Midbrain (tissue), 1 donor: ENCODE measurements at places on chromosomes 16 and 17.

DNA sequence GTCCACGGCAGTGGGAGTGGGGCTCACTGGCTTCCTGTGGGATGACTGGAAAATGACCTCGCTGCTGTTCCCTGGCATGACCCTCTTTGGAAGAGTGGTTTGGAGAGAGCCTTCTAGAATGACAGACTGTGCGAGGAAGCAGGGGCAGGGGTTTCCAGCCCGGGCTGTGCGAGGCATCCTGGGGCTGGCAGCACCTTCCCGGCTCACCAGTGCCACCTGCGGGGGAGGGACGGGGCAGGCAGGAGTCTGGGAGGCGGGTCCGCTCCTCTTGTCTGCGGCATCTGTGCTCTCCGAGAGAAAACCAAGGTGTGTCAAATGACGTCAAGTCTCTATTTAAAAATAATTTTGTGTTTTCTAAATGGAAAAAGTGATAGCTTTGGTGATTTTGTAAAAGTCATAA lies 7.8 kb upstream of the RNF213 start:
- no peak for DNase-seq

- DNase-seq, result no peak
Observed at GRCh38 chr16:85203462-85203813, 91.2 kb upstream of the CIBAR2 start.

- no peak for DNase-seq
Observed at GRCh38 chr17:82655038-82655479, 6.8 kb upstream of the WDR45B start.

GRCh38 chr16:67571981-67572431 lies 9.7 kb downstream of the CTCF start:
- no peak for DNase-seq
